ENCODE measurements at places on chromosomes 2 and 18. TPM values are rescaled to one million over a fixed set of nuclear protein-coding genes. Genes with fewer than 3 reads are reported as not detected.

DNA sequence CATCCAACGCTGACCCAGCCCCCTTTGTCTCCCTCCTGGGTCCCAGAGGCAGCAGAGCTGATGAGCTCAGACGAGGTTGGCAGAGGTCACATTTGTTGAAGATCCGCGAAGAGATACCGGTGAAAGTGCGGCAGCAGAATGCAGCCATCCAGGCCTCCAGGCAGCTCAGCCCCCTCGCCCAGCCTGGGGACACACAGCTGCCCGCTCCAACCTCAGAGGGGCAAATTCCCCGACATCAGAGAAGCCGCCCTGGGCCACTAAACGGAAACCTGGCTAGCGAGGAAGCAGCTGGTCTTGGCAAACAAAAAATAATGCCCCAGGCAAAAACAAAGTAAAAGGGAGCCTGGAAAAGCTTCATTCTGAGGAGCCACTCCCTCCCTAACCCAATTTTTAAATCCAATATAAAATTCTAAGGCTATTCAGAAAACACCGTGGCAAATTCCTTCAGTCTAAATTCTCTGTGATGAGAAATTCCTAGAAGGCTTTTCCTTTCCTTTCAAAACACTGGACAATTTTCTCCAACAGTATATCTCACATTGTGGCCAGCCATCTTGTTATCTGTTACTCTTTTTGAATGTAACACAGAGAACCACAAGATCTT is 262.4 kb downstream of the SS18 start:
- DNase-seq = no peak

GRCh38 chr2:33347856-33348255 is 128.6 kb upstream of the RASGRP3 start:
- DNase-seq = no peak

- no peak for DNase-seq
Observed at GRCh38 chr2:103868396-103868795, 985.5 kb upstream of the POU3F3 start.

GRCh38 chr2:3703236-3703756 is at the start of gene DCDC2C:
DCDC2C (plus strand) TSS chr2:3703575; CDS start chr2:3703752, 177 bp downstream.
- DNase-seq = no peak

- DNase-seq = no peak
Observed at GRCh38 chr18:69580107-69580506, 179.4 kb downstream of the DOK6 start.

DNA sequence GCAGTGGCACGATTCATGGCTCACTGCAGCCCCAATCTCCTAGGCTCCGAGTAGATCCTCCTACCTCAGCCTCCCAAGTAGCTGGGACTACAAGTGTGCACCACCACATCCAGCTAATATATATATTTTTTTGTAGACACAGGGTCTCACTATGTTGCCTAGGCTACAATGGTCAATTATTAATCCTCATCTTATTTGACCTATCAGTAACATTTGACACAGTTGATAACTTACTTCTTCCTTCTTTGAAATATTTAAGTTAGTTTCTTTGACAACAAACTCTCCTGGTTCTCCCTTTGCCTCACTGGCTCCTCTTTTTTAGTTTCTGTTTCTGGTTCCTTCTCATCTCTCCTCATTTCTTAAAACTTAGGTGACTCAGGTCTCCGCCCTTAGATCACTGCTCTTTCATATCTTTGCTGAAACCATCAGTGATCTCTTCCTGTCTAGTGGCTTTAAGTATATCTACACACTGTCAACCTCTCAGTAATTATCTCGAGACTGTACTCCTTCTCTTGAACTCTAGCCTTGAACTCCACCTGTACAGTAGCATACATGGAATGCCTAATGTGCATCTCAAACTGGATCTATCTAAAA is 11.5 kb downstream of the PGAP1 start:
- DNase-seq = no peak

DNA sequence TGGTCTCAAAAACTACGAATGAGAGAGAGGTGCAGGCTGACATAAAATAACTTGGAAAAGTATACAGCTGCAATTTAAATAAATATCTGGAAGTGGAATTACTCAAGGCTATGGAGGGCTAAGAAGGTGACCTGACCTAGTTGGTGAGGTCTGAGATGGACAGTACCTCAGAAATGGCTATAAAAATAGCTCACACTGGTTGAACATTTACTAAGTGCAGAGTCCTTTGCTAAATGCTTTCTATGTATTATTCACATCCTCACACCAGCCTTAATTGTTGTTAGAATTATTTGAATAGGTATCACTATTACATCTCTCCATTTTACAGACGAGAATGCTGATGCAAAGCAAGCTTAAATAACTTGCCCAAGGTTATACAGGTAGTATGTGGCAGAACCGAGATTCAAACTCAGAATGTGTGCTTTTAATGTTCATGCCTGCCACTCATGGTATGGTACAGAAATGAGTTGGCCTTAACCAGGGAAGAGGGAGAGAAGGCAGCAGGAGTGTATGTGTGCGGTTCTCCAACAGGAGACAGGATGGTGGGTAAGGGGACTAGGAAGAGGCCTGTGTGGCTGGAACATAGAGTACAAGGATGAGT is 37.4 kb downstream of the MRPL44 start:
- no peak for DNase-seq

GRCh38 chr2:201228912-201229290 is 31.4 kb upstream of the CASP8 start:
- DNase-seq = no peak

DNA sequence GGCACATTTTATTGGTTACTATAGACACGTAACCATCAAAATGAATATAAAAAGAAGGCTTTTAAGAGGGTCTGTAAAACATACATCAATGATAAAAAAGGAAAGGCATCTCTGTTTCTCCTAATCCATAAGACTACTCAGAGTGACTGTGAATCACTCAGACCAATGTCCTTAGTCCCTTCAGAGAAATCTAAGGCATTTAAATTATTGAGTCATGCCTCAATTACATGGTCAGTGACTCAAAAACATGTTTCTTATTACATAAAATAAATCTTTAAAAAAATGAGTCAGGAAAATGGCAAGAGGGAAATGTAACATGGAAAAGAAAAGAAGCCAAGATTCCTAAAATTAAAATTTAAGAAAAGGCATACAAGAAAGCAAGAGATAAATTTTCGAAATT is 146.6 kb downstream of the ERBB4 start:
- no peak for DNase-seq

- DNase-seq = no peak
Observed at GRCh38 chr2:97996679-97997078, 931 bp upstream of the TMEM131 start.

DNA sequence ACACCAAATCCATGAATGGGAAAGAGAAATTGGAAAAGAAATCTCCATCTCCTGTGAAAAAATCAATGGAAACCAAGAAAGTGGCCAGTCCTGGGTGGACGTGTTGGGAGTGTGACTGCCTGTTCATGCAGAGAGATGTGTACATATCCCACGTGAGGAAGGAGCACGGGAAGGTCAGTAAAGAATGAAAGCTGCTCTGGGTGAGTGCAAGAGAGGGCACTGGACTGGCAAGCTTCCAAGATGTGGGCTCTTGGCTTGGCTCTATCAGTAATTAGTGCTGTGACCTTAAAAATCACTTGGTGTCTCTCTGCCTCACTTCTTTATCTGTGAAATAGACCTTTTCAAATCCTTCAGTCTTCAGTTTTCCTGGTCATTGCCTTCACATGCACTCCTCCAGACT is 89.0 kb downstream of the ZNF532 start:
- DNase-seq = no peak

DNA sequence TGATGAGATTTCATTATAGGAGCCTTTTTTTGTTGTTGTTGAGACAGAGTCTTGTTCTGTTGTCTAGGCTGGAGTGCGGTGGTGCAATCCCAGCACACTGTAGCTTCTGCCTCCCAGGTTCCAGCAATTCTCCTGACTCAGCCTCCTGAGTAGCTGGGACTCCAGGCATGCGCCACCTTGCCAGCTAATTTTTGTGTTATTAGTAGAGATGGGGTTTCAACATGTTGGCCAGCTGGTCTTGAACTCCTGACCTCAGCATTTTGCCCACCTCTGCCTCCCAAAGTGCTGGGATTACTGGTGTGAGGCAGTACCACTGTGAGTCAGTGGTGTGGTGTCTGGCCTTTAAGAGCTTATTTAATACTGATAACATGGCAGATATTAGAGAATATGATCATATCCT is 60.1 kb downstream of the MOB4 start:
- no peak for DNase-seq

DNA sequence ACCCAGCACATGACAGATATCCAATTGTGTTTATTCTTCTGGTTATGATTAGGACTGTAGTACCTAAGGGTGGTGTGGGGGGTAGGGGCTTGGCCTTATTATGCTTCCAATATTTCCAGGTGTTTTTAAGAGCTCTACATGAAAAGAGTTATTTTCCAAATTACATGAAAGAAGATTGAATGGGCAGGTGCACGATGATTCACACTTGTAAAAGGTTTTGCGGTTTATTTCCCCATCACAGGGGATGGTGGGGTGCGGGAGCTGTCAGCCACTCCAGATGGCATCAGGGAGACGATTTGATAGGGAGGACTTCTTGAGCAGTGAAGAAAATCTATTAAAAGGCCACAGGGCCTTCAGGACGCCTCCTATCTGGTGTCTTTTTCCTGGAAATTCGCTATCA is 15.1 kb upstream of the CCBE1 start:
- DNase-seq = no peak

DNA sequence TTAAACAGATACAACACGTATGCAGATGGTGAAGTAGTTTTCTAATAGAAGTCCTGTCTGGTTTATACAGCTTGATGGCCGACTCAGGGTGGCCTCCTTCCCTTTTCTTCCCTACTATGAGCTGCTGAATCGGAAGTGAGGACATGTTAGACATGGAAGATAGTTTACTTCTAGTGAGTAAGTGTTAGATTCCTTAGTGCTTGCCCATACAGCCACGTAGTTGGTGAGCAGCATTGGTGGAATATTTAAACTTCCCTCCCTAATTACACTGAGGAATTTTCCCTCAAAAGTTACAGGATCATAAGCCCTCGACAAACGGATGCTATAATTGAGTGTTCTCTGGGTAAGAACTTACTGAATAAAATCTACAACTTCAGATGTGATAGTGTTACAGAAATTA is 52.1 kb downstream of the RHBDD1 start:
- no peak for DNase-seq

DNA sequence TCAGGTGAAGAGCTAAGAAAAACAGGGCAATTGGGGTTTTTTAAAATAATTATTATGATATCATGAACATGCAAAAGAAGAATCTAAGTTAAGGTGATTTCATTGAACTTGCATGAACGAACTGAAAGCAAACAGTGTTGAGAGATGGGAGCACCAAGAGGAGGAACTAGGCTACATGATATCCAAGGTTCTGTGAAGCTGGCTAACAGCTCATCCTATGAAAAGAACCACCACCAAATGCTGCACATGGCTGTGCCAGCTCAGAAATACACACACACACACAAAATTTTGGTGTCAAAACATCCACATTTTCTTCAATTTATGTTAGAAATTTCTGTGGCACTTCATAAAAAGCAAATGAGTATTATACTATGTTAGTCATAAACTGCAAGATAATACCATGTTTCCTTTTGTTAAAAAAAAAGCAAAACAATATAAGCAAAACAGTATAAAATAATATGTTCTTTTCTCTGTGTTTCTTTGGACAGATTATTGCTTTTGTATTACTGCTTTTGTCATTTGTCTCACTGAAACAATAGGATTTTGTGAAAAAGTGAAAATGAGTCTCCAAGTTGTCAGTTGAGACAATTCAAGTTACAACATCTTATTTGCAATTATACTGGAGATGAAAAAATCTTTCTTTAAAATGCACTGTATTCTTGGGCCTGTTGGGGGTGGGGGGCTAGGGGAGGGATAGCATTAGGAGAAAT is 12.6 kb upstream of the TTC32 start:
- no peak for DNase-seq

DNA sequence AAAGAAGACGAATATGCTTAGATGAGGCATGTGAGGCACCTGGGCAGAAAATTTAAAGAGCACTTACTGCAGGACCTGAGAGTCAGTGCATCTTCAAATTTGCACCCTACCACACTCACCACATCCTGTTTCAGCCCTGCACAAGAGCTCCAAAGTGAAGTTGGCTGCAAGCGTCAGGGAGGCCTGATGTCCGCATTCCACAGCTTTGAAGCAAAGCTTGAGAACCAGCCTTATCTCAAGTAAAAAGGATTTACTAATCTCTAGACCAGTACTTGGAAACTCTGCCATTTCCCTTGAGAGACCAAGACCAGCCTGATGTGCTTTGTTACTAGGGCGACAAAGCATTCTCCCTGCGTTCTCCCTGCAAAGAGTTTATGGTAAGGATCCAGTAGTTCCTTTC is 3.4 kb upstream of the ASNSD1 start:
- no peak for DNase-seq

GRCh38 chr2:181367906-181368435 is 89.2 kb upstream of the ITGA4 start:
- DNase-seq = no peak

- DNase-seq = no peak
Observed at GRCh38 chr18:36496022-36496421, 198.5 kb downstream of the FHOD3 start.

DNA sequence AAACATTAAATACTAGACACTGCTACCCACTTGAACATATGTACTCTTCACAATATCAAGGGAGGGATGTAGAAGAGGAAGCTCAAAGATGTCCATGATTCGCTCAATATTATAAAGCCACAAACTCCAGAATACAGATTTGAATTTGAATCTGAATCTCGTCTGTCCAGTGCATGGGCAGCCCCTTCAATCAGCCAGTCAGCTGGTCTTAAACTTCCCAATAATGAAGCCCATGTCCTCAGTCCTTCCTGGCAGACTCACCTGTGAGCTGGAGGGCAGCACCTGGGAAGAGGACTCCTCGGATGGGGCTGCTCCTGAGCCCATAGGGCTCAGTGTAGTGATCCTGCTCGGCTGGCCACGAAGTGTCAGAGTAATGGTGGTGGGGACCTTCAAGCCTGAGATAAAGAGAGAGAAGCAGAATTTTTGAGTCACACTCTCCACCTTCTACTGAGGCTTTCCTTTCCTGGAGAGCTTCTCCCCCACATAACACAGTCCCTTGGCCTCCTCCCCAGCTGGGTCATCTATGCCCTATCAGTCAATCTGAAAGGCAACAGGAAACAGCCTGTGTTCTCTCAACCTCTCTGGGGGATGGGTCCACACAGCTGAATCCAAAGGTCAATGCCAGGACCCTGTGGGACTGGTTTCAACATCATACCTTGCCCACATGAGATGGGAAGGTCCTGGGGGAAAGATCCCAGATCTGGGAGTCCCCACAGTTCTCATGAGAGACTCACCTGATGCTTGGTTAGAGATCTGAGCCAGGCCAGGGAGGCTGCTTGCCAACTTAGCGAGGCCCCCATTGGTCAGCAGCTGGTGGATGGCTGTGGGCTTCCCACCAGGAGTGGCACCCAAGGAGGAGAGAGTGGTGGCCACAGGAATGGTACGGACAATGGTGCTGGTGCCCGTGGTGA is 36.5 kb downstream of the KANSL3 start:
- no peak for DNase-seq

GRCh38 chr2:216911886-216912285 is 52.0 kb upstream of the TNP1 start:
- no peak for DNase-seq

Gene BCL2
- 43.6 TPM for total RNA-seq

Gene SULT1C4
- total RNA-seq = 1.4 TPM

Gene PCARE
- total RNA-seq = not detected

Gene KCNF1
- 0.66 TPM for total RNA-seq

Gene TSPYL6
- total RNA-seq = not detected

Gene HOXD1
- total RNA-seq = 0.15 TPM
